ENCODE measurements at places on chromosomes 1 and 21. TPM values are rescaled to one million over a fixed set of nuclear protein-coding genes. Genes with fewer than 3 reads are reported as not detected.

GRCh38 chr1:226696547-226696946 lies 42.5 kb downstream of the ITPKB start:
- no peaks in the 10 kb centered on the region for H3K27me3 ChIP-seq
- H3K4me1 ChIP-seq: no peaks in the 10 kb centered on the region
- DNase-seq: no peak
- no peaks in the 10 kb centered on the region for H3K36me3 ChIP-seq
- no peak overlapping the region for H3K4me3 ChIP-seq

The BSND gene
- not detected for total RNA-seq

The LRRC71 gene
- not detected for total RNA-seq

DNA sequence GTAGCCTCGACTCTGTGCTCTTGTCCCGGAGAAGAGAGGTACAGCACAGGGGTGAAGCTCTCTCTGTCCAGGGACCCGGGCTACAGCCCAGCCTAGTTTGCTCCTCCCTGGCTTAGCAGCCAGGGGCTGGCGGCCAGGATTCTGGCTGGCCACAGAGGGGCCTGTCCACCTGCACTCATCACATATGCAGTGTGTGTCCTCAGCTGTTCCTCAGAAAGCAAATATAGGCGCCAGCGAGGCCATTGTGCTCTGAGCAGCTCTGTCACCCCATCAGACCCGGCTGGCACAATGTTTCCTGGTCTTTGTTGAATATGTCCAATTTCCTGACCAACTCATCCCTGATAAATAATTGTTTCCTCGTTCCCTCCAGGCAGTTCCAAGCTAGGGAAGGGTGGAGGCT lies 28.5 kb downstream of the KCND3 start:
- no peak overlapping the region for H3K4me3 ChIP-seq
- no peak overlapping the region for H3K27ac ChIP-seq
- no peaks in the 10 kb centered on the region for H3K27me3 ChIP-seq
- H3K36me3 ChIP-seq: no peaks in the 10 kb centered on the region

DNA sequence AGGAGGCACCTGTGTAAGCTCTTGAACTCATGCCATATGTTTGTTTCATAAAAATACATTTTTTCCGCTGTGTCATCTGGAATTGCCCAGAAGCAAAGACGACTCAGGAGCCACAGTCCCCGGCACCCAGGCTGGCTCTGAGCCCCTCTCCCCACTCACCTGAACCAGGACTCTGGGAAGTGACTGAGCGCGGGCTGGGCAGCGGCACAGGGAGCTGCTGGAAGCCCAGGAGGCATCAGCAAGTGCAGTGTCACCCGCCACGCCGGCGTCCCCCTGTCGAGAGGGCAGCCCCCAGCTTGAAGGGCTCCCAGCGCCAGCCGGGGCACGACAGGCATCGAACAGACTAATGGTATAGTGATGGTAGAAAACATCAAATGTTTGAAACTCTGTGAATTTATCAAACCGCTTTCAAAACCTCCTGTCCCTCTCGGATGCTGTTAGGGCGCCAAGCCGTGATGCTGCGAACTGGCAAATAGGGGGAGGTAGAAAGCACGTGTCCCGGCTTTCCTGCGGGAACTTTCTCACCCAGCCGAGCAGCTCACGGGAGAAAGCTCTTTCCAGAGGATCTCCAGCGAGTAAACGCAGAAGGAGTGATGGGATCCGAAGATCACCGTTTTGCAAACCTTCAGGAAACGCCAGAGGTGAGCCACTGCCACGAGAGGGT lies 57.8 kb upstream of the COL18A1 start:
- no peak for DNase-seq
- no peak overlapping the region for H3K4me3 ChIP-seq
- H3K4me1 ChIP-seq: no peaks in the 10 kb centered on the region
- H3K27me3 ChIP-seq: no peaks in the 10 kb centered on the region
- no peak overlapping the region for H3K27ac ChIP-seq
- no peaks in the 10 kb centered on the region for H3K36me3 ChIP-seq

The C1orf210 gene
- total RNA-seq: 17.2 TPM

The DLGAP3 gene
- total RNA-seq: 0.53 TPM

- DNase-seq: no peak
- no peaks in the 10 kb centered on the region for H3K36me3 ChIP-seq
- H3K4me1 ChIP-seq: no peaks in the 10 kb centered on the region
These were observed 23.5 kb downstream of the TOR3A start for GRCh38 chr1:179105393-179105792.

Measured in pancreas (tissue), 10 donors.